D341Med (cell line): ENCODE measurements at places on chromosomes 12 and 14.

- no peak for DNase-seq
Observed at GRCh38 chr14:38135106-38135867, 72.4 kb upstream of the SSTR1 start.

GRCh38 chr12:30823156-30823699, 68.5 kb upstream of the CAPRIN2 start:
- DNase-seq = no peak

GRCh38 chr14:59017285-59017965, 171.0 kb upstream of the DAAM1 start:
- DNase-seq = no peak

DNA sequence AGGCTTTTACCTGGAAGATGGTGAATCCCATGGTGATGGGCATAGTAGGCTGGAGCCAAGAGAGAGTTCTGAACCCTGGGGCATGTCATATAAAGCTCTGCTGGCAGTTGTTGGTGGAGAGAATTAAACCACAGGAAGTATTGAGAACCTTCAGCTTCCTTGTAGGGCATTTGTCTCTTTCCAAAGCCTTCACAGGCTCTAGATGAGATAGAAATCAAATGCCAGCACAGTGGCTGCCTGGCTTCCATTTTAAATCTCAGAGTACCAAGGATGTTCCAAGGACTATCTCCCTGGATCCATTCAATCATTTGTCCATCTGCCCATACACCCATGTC, 369.6 kb downstream of the DPF3 start:
- no peak for DNase-seq

- no peak for DNase-seq
Observed at GRCh38 chr14:52015411-52016030, 26.2 kb downstream of the RTRAF start.

GRCh38 chr12:16670456-16671050, 64.6 kb upstream of the LMO3 start:
- DNase-seq = no peak

GRCh38 chr12:104280717-104281458, 22.7 kb upstream of the EID3 start:
- DNase-seq = no peak

GRCh38 chr14:61426048-61426447, 104.7 kb downstream of the PRKCH start:
- no peak for DNase-seq

- DNase-seq = no peak
Observed at GRCh38 chr14:67784244-67784823, 32.1 kb downstream of the ZFYVE26 start.

GRCh38 chr14:31965735-31966598, 111.1 kb upstream of the ARHGAP5 start:
- no peak for DNase-seq

GRCh38 chr12:131930510-131930909, 1.4 kb downstream of the PUS1 start:
- no peak for DNase-seq

GRCh38 chr12:53492188-53492587, 7.1 kb downstream of the MAP3K12 start:
- peak; percentile 46 for DNase-seq

DNA sequence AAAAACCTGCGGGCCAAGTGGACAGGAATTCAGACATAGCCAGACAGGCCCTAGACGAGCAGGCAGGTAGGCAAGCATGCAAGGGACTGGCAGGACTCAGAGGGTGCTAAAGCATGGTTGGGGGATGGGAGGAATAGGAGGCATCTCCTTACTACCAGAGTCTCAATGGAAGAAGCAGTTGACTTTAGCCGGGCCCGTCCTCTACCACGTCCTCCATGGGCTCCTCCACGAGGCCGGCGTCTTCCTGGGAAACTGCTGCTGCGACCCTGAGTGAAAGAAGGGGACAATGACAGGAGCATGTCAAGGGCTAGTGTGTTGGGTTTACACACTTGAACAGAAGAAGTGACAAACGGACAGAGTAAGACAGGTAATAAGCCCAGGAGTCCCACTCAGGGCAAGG, 11.6 kb downstream of the KMT2D start:
- no peak for DNase-seq

DNA sequence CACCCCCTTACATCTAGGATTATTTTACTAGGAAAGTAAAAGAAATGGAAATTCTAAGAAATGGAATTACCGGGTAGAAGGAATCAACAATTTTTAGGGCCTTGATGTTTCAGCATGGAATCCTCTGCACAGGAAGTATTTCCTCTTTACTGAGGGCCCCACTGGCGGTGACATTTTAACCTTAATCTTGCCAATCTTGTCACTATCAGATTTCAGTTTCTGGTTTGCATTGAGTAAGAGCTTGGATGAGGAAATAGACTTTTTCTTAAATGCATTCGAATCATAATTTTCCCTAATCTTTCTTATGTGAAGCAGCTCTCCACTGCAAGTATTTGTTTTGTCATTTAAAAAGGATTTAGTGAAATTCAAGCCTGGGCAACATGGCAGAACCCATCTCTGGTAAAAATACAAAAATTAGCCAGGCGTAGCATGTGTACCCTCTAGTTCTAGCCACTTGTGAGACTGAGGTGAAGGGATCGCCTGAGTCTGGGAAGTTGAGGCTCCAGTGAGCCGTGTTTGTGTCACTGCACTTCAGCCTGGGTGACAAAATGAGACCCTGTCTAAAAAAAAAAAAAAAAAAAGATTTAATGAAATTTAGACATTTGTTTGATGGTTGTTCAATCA, 40.7 kb downstream of the TPCN1 start:
- DNase-seq = no peak

GRCh38 chr14:68784226-68784910, 8.5 kb downstream of the ZFP36L1 start:
- peak; percentile 10 for DNase-seq

GRCh38 chr14:39592116-39592789, 160.0 kb upstream of the FBXO33 start:
- DNase-seq = no peak

DNA sequence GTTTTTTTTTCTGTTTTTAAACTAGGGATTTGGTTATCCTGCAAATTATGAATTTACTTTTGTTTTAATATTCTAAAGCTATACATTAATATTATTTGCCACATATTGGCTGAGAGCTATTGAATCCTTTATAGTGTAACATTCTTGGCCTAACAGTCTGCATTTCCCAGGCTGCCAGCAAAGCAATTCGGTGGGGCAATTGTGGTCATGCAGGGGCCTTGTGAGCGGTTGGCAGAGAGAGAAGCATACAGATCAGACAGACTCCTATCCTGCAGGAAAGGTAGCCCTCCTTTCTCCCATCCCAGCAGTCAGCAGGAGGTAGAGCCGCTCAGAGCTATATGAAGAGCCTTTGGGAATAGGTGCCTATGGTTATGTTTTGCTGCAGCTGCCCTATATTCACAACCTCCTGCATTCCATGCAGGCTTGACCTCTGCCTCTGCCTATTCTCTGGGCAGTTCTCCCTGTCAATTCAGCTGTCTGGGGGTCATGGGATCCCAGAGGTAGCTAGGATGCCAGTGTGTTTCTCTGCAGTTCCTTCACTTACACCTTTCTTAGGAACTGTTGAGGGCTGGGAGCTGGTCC, 144.7 kb downstream of the GPHN start:
- no peak for DNase-seq

DNA sequence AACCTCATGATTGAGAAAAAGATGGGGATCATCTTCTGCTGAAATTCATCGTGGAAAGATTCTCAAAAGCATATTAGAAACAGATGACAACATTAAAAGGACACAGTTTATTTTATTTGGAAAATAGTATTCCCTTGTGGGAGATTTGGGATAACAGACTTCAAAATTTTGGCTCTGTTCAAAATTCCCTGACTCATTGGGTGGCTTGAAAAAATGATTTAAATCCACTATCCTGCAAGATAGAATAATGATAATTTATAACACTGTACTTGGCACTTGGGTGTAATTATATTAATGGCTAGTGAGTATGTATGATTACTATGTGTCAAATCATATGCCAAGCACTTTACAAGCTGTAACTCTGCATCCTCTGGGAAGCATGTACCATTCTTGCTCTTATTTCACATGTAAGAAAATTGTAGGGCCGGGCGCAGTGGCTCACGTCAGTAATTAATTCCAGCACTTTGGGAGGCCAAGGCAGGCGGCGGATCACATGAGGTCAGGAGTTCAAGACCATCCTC, 128.8 kb downstream of the LMNTD1 start:
- DNase-seq = no peak

- DNase-seq = no peak
Observed at GRCh38 chr12:76247026-76247646, 101.1 kb downstream of the BBS10 start.

GRCh38 chr14:50955373-50956043, 11.2 kb upstream of the PYGL start:
- peak; percentile 54 for DNase-seq
